ENCODE measurements at places on chromosomes 1 and 21. TPM values are rescaled to one million over a fixed set of nuclear protein-coding genes. Genes with fewer than 3 reads are reported as not detected.

The EVA1C gene
- 10.0 TPM for total RNA-seq

The IL6R gene
- total RNA-seq = 38.2 TPM

The DDR2 gene
- 0.34 TPM for total RNA-seq

- no peak for ATAC-seq
Observed at GRCh38 chr21:23799376-23799775, 1807.9 kb downstream of the MRPL39 start.

DNA sequence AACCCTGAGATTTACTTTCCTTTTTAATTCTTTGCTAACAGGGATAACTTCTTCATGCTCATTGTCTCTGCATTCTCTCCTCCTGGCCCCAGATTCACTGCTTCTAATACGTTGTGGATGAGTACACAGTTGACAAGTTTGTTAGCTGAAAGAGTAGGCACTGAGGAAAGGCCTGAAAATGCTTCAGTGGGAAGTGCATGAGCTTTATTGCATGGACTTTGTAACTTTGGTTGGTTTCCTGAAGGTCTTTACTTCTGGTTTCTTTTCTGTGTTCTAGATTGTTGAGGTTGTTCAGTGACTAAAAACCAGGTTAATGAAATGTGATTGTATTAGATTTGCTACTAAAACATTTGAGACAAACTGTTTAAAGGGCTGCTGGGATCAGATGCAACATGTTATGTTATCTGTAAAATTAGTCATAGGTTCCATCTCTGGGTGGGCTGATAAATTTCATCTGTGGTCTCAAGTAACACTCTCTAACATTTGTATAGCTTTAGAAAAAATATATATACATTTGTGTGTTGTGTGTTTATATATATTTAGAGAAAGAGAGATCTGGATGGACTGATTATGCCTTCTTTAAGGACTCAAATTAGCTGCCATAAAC is 19.1 kb downstream of the LRIG2 start:
- ATAC-seq = no peak
